Activated T-helper 9 cell treated with anti-CD3 and anti-CD28 coated beads, Interleukin-2, amount 50 U/mL, for 16 hours (primary cell): ENCODE measurements at places on chromosomes 4 and X.

GRCh38 chr4:155220025-155220424 is 11.6 kb downstream of the NPY2R start:
- DNase-seq: no peak

DNA sequence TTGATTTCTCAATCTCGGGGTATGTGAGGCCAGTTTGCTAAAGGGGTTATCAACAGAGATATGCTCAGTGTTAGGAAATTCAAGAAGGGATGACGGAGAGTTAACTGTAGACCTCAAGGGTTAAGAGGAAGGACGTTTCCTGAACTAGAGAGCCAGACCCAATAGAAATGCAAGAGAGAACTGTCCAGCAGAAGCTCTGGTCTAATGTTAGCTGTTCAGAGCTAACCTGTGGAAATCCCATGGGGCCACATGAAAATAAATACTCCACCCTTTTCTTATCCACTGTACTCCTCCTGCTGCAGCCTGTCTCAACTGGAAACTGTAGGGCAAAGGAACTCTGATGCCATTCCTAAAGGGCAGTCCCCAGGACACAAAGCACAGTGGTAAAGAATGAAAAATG is 274.3 kb downstream of the DMD start:
- no peak for DNase-seq

DNA sequence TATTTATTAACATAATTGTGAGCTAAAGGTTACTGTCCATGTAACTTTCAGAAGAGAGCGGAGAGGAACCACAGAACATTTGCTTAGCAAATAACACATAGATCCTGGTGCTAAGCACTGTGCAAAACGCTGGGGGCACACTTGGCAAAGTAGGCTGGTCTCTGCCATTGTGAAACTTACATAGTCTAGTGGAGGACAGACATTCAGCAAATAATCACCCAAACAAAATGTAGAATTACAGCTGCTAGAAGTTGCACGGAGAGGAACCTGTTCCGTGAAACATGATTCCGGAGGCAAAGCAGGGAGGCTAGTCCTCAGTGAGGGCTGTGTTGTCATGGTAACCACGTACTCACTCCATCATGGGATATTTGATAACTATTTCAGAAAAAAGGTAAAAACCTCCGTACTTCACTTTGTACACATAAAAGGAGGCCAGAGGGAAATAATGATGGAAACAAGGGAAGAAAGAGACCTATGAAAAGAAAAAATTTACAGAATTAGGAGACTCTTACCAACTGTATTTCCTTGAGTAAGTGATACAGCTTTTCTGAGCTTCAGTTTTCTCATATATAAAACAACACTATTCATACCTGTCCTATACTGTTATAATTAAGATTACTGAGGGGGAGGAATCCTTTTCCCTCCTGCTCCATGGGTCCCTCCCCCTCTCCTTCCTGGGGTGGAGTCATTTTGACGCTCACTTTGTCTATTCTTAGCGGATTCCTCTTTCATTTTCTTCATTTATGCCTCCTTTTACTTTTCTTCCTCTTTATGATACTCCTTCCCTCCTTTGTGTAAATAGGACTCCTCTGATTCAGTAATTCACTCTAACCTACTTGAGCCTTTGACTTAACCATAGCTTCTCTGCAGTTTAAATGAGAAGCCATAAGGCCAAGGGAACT is 825 bp upstream of the RASGEF1B start:
- DNase-seq: no peak

DNA sequence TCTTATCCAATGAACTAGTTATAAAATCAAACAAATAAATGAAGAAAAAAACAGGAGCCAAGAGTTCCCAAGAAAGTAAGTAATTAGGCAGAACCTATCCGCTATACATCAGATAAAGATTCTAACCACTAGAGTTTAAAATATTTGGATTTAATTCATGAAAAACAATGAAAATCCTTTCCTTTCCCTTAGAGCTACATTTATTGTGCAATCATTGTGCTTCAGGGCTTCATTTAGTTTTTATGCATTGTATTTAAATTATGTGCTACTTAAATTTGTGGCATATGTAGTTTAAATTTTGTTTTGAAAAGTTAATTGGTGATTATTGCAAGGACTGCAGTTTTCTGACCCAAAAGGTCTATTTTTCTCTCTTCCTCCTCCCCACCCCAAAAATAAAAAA is 17.9 kb downstream of the GNRHR start:
- DNase-seq: no peak

DNA sequence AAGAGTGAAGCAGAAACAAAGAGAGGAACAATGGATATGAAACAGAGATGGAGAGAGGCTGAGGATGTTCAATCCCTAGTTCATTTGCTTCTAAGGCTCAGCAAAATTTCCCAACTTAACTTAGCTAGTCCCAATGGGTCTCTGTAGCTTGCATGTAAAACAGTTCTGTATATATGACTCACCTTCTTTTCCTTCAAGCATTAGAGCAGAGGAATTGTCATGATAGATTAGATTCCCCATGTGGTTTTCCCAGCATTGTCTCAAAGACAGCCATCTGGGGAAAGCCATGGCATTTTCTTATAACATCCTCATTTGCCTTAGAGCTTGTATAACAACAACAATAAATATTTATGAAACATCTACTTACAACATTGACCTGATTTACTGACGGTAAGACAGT is 93.9 kb upstream of the GATB start:
- DNase-seq: no peak

GRCh38 chrX:130575831-130576389 is 174.1 kb downstream of the RBMX2 start:
- DNase-seq: no peak

DNA sequence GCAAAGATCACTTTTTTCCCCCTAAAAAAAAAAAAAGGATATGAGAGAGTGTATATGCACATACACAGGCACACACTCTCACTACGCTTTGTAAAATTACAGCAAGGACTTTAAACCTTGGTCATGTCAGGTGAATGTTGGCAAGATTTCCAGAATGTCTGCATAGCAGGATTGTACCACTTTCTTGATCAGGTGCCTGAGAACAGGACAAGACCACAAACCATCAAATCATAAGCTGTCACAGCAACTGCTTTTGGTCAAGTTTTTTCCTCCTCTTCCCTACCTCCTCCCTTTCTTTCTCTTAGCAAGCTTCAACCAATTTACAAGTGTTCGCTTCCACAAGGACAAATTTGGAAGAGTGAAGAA is 15.3 kb downstream of the PPARGC1A start:
- no peak for DNase-seq

DNA sequence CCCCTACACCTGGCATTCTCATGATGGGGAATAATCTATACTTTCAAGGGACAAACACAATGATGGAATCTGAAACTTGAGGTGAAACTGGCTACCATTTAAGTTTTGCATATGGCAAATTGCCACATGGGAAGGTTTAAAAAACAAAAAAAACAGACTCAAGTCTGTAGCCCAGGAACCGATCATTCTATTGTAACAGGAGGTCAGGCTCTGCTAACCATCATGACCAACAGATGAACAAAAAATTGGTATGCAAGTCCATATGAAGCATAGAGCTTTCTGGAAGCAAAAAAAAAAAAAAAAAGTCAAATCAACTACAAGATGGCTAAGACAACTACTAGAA is 594.3 kb upstream of the DIPK2B start:
- no peak for DNase-seq

DNA sequence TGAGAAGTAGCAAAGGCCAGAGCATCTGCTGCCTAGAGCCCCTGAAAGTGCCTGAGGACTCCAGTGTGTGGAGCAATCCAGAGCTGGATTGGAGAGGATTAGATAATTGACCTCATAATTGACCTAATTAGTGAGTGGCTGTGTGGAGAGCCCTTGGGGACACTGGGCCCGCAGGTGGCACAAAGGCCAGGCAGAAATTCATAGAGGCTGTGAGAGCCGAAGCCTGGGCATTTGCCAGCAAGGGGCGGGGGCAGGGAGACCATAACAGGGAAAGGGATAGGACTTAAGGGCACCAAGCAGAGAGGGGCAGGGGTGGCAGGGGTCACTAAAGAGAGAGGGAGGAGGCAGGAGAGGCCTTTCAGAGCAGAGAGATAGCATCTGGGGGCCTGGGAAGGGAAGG is 45.3 kb downstream of the EFNB1 start:
- DNase-seq: no peak

- no peak for DNase-seq
Observed at GRCh38 chrX:42117318-42117717, 194.0 kb upstream of the CASK start.

DNA sequence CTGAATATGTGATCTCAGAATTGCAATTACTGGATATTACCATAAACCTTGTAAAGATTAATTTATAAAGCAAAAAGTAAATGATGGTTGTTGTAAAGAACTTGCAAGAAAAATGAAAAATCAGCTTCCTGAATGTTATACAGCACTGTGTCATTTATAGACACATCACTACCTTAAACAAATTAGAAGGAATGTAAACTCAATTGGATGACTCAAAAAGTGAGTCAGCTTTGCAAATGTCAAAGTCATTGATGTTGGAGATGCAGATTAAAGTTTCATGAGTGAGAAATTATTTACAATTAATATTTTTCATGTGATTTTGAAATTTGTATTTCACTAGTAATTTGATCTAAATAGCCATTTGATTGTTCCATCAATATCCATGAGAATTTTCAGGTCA is 193.2 kb downstream of the RAPGEF2 start:
- DNase-seq: no peak

GRCh38 chr4:150178161-150178560 is 99.9 kb downstream of the DCLK2 start:
- no peak for DNase-seq

DNA sequence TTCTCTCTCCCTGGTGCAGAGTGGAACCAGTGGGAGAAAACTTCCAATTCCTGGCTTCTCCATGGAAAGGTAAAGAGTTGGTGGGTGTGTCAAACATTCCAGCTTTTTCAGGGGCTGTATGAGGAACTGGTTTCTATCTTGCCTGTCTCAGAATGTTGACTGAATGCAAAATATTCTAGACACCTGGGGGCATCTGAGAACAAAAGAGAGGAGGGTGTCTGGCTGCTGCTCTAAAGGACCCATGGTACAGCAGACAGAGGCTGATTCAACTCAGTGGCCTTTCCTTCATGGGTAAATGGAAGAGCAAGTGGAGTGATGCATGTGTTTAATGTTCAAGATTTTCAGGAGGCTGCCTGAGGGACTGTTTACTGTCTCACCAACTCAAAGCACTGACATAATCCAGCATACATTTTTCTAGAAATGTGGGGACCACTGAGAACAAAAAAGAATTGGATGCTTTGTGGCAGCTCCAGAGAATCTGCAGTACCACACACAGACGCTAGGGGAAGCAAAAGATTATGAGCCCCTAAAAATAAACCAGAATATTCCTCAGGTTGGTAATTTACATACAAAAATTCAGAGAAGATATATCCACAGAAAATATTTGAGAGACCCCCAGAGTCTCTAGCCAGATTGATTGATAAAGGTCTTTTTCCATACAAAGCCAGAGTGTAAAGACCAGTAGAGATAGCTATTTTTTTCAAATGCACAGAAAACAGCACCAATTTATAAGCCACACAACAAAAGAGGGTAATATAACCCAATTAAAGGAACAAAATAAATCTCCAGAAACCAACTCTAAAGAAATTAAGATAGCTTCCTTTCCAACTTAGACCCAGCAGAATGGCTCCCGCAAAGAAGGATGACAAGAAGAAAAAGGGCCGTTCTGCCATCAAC is 48.0 kb upstream of the STARD8 start:
- no peak for DNase-seq

DNA sequence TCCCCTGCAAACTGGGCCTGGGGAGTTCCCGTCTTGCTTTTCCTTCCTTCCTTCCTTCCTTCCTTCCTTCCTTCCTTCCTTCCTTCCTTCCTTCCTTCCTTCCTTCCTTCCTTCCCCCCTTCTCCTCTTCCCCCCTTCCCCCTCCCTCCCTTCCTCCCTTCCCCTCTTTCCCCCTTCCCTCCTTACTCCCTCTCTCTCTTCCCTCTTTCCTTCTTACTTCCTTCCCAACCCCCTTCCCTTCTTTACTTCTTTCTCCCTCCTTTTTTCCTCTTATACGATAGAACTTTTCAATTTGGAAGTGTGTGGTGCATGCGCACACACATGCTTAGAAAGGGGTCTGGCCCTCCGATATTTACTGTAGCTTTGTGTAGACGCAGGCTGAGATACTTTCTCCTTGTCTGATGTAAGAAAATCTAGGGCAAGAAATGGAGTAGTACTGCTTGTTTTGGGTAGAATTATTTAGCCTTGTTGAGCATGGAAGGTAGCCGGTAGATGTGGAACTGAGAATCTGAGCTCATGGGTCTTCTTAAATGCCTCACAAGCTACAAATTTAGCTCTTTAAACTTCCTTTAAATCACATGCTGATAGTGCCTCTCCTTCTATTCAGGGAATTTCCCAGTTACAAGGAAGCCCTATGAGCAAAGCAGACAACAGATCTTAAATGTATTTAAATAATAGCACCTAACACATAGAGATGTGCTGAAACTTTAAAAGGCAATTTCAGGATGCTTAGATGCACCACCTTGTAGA is 189.6 kb downstream of the GPAT3 start:
- DNase-seq: no peak

DNA sequence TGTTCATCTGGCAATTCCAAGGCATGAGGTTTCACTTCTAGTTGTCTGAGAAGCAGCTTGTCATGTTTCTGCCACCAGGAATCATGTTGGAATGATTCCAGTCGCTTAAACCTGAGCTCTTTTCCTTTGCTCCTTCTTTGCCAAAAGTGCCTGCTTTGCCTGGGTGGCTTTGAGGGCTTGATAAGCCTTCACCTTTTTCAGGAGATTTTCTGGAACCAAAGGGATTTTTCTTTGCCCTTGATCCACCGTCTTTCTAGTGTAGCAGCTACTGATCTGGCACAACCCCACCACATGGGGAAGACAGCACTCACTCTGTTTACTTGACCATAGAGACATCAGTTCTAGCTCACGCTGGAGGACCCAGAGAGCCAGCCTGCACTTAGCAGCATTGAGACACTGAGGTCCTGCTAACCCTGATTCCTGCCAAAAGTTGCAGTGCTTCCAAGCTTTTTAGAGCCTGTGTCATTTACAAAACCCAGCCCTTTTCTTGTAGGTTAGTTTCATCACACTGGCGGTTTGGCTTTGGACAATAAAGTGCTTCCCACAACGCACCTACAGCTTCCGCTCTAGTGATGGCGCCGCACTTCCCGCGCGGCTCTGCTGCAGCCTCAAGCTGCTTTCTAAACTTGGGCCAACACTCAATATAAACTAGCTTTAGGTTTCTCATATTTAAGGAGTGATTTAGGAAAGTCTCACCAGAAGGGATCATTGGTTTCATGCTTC is 7.3 kb upstream of the CCNI start:
- DNase-seq: no peak

GRCh38 chrX:153057281-153057680 is 1.0 kb downstream of the PNMA3 start:
- no peak for DNase-seq

- no peak for DNase-seq
Observed at GRCh38 chrX:9494771-9495170, 29.9 kb downstream of the TBL1X start.
